ENCODE measurements at places on chromosomes 11 and 22.

GRCh38 chr22:20494978-20495860 lies at the start of gene KLHL22:
Gene KLHL22 (minus strand): TSS chr22:20495795. CDS start chr22:20489211, 6,584 bp downstream.
- DNase-seq, result peak; percentile 8

DNA sequence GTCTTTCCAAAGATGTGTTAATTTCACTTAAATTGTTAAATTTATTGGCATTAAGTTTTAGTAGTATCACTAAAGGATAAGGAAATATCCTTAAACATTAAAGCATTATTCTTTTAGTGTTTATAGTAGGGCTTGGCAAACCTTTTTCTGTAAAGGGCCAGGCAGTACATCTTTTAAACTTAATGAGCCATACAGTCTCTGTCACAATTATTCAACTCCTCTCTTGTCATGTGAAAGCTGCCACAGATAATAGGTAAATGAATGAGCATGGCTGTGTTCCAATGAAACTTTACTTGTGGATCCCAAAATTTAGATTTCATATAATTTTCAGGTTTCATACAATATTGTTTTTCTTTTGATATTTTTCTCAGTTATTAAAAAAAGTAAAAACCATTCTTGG lies 268.2 kb upstream of the C11orf87 start:
- DNase-seq, result no peak

DNA sequence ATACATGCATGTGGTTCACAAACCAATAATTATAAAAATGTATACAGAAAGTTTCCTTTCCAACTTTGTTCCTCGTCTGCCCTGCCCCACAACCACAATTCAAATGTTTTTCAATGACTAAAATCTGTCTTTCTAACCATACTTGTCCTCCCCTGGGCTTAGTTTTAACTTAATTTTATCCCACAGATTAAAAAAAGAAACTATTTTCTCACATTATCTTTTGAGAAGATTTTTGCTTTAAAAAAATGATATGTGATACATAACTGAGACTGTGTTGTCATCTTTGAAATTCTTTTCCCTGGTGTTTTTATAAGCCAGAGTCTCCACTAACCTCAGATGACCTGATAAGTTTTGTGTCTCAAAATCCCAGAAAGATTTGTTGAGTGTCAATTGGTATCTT lies 79.0 kb downstream of the FDX1 start:
- no peak for DNase-seq

GRCh38 chr11:82998697-82999096 lies 73.0 kb downstream of the RAB30 start:
- DNase-seq, result no peak

- no peak for DNase-seq
Measured at GRCh38 chr11:60194511-60194910, 11.6 kb upstream of the MS4A6A start.

DNA sequence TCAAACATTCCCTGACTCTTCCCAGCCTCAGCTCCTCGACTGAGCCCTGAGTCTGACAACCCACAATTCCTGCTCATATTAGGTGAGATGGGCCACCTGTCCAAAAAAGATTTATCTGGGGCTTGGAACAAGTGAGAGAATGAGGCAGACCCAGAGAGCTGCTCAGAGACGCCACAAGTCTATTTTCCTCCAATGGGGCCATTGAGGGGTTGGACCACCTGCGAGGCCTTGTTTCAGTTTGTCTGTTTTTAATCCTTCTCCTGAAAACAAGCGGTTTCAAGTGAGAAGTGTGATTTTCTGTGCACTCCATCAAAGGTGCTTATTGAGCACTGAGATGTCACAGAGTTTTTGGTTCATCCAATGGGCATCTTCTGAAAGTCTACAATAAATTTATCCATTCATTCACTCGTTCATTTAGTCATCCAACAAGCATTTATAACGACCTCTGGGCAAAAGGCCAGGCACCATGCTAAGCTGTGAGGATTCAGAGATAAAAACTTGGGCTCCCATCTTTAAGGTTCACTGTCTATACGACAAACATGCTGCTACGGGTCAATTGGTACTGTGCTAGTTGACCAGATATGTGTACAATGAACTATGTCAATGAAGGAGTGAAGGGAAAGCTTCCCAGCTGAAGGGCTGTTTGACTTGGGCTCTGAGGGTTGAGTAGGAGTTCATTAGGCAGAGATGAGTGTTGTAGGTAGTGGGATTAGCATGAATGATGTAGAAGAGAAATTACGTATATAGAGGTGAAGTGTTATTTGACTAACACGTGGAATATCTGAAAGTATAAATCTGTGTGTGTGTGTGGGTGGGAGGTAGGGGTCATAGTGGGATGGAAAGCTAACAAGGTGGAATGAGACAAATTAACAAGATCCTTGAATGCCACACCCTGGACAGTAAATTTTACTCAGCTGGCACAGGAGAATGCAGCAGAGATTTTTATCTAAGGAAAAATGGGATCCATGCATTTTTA lies 168.9 kb downstream of the MIAT start:
- DNase-seq, result no peak

DNA sequence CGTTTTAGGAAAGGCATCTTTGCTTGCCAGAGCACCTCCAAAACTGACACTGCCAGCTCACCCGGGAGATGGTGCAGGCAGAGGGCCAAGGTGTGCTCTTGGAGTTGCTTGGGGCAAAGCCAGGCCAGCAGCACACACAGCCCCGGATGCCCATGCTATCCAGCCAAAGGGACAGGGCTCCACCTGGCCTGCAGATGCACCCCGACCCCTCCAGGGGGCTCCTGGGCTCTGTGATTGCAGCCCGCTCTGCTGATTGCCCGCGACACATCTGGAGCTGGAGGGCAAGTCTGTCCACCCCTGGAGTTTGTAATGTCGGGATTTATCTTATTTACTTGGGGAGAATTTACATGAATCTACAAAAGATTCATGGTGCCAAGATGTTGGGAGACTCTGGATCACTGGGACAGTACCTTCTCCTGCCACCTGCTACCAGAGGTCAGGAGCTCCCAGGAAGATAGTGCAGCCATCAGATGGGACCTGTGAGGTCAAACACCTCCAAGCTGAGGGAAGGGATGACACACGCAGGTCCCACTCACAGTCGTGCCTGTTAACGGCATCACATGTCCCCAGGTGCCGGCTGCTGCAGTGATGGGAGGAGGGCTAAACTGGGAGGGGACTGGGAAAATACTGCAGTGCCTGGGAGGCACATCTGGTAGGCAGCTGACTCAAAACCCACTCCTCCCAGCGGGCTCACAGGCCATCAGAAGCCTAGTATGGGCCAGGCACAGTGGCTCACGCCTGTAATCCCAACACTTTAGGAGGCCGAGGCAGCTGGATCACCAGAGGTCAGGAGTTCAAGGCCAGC lies 17.2 kb downstream of the CBX7 start:
- DNase-seq, result no peak

- no peak for DNase-seq
Measured at GRCh38 chr11:19689281-19690000, 23.2 kb upstream of the NAV2 start.

- peak; percentile 43 for DNase-seq
Measured at GRCh38 chr11:96337541-96338431, 5.2 kb downstream of the MAML2 start.

DNA sequence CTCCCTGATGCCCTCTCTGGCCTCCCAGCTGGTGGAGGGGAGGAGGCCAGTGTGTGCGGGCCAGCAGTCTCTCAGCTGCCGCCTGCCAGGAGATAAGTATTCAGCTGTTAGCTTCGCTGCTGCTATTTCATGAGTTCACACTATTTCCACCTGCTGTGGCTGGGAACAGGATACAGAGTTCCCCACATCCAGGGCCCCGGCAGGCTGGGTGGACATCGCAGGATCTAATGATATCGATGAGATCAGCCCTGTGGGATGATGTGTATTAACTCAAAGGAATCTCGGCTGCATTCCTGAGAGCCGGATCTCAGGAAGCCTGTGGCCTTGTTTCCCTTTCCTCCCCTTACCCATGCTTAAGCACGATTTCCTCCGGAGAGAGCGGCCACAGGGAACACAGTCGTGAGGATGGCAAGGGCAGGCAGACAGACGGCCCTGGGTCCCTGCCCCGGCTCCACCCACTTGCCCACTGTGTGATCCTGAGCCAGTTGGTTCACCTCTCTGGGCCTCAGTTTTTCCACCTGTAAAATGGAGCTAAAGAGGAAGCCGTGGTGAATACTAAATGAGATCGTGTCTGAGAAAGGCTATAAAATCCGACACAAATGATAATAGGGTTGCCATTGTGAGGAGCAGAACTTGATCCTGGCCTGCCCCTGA lies 6.5 kb upstream of the PVALB start:
- no peak for DNase-seq

DNA sequence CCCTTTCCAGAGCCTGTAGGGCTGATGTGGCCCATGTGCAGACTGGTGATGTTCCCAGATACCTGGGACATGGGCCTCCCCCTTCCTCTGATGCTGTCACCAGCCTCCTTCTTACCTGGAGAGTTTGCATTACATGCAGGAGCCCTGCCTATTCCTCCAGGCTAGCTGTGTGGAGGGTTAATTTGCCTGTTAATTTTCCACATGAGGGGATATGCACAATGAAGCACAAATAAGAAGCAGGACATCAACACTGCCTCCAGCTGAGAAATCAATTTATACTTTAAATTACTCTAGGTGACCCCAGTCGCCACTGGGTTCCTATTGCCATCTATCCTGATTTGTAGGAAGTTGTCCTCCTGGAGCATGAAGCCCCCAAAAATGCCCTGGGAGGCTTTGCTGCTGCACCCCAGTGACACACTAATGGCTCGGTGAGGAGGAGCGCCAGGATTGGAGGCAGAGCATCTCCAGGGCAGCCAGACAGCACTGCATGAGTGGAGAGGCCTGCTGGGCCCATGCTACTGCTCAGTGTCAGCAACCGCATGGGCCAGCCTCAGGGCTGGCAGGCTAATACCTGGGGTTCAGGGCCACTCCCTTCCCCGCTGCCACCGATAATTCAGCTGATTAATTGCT lies 101.6 kb upstream of the USP47 start:
- no peak for DNase-seq

GRCh38 chr11:117286588-117286987 lies 4.6 kb upstream of the BACE1-AS start:
- no peak for DNase-seq

- no peak for DNase-seq
Measured at GRCh38 chr11:122779047-122779629, 59.2 kb upstream of the CRTAM start.

- peak; percentile 21 for DNase-seq
Measured at GRCh38 chr11:120660024-120660565, 148.5 kb downstream of the GRIK4 start.

DNA sequence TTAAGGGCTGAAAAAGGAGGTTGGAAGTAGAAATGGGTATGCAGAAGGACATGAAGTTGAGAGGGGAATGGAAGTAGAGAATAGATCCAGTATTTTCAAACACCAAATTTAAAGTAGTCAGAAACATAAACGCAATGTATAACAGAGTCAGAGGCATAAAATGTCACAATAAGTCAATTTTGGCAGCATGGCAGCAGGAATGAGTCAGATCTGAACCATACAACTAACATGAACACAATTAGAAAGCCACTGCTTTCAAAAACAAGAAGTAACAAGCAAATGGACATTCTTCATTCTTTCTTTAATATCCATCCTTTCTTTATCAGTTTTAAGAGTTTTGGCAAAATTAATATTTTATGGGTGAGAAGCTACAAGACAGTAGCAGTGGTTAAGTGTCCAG lies 2.5 kb downstream of the CHORDC1 start:
- no peak for DNase-seq

DNA sequence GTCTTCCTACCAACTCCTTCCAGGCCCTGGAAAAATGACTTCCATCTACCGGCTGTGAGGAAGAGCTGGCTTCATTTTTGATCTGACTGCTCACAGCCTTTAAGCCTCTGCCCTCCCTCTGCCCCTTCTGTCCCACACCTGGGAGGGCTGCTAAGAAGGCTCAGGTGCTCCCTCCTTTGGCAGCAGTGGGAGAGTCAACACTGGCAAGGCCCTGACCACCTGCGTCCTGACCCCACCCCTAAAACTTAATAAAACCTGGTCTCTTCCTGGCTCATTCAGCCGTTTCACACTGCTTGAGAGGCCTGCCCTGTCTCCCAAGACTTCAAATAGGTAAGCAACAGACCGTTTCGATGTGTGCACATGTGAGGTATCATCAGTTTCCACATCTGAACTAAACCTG lies 52.1 kb upstream of the NFRKB start:
- no peak for DNase-seq

- DNase-seq, result no peak
Measured at GRCh38 chr22:44547371-44547770, 49.3 kb upstream of the RTL6 start.

GRCh38 chr11:122097419-122098001 lies 18.5 kb downstream of the BLID start:
- no peak for DNase-seq

DNA sequence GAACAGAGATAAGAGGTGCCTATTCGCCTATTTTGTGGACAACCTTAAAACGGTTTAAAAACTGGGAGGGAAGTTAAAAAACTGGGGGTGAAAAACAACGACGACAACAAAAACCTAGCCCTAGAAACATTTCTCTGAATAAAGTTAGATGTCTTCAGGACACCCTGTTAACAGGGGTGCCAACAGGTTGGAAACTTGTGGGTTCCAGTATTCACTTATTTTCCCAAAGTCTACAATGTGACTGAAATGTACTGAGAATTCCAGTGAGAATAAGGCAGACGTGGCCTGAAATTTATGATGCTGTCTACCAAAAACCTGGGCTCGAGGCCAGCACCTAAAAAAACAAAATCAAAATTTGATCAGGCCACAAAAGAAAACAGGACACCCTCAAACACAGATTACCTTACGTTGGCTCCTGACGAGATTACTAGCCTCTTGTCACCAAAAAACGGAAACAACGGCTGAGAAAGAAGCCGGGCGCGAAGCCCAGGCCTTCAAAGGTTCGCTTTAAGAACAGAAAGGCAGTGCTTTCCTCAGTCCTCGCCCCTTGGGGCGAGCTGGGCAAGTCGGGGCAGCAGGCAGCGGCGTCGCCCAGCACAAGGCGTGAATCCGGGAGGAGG lies 906 bp downstream of the CCDC90B start:
- DNase-seq, result no peak

- DNase-seq, result peak; percentile 92
Measured at GRCh38 chr22:18077639-18078328, at the start of gene PEX26. Gene PEX26 (plus strand): TSS chr22:18077990. CDS start chr22:18078377, 387 bp downstream.

- DNase-seq, result no peak
Measured at GRCh38 chr11:133579165-133580031, 47.1 kb upstream of the OPCML start.

DNA sequence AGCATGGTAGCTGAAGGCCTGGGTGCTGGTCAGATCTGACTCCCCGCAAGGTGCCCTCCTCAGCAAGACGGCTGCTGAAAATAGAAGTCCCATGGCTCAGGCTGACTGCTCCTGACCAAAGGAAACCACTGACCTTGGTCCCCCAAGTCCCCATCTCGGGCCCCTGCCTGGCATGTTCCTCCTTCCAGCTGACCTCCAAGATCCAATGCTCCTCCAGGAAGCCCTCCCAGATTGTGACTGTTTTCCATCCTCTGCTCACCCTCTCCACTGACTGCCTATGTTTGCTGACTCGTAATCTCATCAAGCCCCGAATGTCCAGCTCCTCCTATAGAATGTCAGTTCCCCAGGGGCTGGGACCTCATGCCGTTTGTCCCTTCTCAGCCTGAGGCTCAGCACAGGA lies 30.5 kb downstream of the ALX4 start:
- DNase-seq, result no peak

DNA sequence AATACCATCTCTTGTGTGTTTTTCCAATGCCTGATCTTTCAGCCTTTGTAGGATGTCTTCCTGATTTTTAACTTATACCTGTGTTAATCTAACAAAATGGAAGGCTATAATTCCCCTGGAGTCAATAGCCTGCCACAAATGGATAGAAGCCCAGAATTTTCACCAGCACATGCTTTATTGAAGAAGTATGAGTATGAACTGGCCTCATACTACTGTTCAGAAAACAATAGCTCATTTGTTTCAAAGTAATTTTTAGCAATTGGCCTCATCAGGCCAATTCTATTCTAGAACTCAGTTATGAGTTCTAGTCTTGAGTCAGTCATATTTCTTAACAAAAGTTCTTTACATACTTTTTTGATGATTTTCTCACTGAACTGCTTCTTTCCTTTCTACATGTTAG lies 40.6 kb upstream of the SLC37A2 start:
- no peak for DNase-seq
